HAP-1 (cell line): ENCODE measurements at places on chromosomes 7 and 10.
A peak's percentile ranks its signal among the peaks of the same experiment; 100 is the strongest.

- no peak for DNase-seq
These were observed 435.2 kb upstream of the MGMT start for GRCh38 chr10:129031844-129032150.

DNA sequence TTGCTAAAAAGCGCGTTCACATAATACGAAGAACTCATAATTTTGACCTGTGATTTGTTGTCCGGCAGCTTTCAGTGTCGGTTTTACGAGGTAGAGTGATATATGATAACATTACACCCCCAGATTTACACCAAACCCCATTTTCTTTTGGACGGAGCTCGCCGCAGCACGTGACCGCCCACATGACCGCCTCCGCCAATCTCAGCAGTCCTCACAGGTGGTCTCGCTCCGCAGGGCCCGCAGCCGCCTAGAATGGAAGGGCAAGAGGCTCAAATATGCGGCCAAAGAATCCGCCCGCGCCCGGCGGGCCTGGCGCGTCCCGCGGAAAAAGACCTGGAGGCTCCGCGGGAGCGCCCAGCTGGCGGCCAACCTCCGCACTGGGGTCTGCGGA, at the start of gene HOXA7:
HOXA7 (minus strand) TSS at position 168 of the 391 bp plus-strand sequence; CDS start at position 38, 130 bp downstream.
- DNase-seq, result peak; percentile 93

DNA sequence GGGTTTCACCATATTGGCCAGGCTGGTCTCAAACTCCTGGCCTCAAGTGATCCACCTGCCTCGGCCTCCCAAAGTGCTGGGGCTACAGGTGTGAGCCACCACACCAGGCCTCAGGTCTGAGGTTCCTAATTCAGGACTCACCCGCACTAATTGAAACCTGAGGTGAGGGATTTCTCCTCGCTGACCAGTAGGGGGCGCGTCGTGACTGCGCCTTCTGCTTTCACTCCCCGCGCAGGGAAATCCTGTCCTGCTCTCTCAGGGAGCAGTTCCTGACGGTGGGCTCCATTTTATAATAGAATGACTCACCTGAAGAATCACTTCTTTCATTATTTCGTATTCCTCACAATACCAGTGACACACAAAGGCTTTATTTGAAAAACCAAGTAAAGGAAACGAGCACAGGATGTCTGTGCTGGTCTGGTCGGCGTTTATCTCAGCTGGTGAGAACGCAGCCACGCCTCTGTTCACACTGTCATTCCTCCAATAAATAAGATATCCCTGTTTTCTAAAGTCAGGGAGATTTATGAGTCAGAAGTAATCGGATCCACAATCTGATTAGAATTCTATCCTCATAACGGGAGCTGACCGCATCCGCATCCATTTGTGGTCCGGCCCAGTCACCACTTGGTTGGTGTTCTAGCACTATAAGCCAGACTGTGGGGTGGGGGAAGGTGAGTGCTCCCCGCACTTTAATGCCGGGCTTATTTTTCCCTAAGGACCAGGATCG, 35.4 kb downstream of the BAG3 start:
- DNase-seq, result peak; percentile 90

GRCh38 chr7:148270576-148270975, 320.0 kb upstream of the C7orf33 start:
- DNase-seq, result no peak

GRCh38 chr7:49527182-49527581, 246.3 kb upstream of the VWC2 start:
- DNase-seq, result no peak

GRCh38 chr10:13930120-13930519, 343.4 kb downstream of the PRPF18 start:
- DNase-seq, result no peak

GRCh38 chr10:58319599-58319998, 15.2 kb upstream of the UBE2D1 start:
- no peak for DNase-seq

GRCh38 chr10:110527731-110528171, 30.0 kb downstream of the DUSP5 start:
- no peak for DNase-seq
